ENCODE measurements at places on chromosomes 2 and 18.

DNA sequence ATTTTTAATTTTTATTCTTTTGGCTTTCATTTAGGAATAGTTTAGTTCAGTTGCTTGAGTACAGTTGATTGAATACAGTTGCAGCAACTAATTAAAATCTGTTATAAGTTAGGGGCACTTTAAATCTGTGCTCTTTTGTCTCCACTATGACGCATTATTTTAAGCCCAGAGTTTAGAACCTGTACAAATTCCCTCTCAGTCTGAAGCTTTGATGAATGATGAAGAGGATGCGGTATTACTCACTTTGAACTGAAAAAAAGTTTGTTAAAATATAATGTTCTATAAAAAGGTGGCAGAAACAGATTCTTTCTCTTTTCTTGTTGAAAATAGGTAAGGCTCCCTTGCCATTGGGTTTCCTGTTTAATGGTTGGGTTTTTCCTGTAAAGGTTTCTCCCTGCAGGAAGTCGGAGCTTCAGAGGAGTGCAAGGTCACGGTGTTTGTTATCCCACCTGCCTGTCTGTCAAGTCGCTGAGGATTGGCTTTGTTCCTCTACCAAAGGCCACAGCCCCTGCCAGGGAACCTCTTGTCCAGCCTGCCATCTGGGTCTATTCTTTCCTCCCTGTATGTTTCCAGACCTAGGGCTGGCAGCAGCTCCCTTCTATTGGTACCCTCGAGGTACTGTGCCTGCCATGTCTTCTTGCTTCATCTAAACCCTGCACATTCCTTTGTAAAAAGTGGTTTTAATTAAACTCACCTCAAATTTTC lies 43.8 kb upstream of the FN1 start:
- no peak for DNase-seq

DNA sequence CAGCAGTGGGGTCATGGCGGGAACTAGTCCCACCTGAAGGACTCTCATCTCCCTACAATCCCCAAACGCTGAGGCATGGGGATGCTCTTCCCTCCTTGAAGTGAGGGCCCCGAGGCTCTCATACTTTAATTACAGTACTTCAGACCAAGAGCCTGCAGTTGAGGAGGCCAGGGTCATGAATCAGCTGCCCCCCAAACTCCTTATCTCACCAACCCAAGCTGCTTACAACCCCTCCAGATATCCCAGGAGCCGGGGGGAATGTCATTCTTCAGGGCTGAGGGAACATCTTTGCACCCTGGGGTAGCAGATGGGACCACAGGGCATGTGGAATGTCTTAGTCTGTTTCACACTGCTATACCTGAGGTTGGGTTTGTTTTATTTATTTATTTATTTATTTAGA lies 2.8 kb upstream of the CAPN10 start:
- no peak for DNase-seq

- DNase-seq: no peak
These were observed 167.2 kb upstream of the REV1 start for GRCh38 chr2:99656994-99657393.

GRCh38 chr2:10792001-10792634 lies 20.5 kb downstream of the PDIA6 start:
- DNase-seq: no peak

GRCh38 chr2:45541450-45541849 lies 69.6 kb downstream of the SRBD1 start:
- DNase-seq: no peak

- DNase-seq: no peak
These were observed 912 bp upstream of the FBXO11 start for GRCh38 chr2:47907039-47907781.

DNA sequence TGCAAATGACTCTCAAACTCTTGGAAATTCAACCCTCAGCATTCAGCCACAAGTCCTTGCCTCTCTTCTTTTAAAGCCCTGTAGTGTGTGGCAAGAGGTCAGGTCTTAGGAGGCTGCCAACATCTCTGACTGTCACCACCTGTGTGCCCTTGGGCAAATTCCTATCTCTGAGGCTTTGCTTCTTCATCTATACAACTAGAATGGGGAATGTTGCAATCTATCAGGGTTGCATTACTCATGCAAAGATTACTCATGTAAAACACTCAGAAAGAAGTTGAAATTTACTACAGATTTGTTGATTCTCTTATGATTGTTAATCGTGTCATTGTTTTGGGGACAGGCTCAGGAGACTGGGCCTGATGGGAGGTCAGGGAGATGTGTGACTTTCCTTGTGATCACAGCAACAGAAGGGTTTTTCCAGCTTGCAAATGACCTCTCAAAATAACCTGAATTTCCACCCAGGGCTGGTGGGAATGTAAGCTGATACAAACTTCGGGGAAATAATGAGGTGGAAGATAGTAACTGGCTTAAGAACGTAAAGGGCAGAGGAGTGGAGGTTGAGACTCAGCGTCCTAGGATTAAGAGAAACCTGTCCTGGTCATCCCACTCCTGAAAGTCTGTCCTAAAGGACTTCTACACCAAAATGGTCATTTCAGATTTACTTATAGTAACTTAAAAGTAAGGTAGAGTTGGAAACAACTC lies 32.1 kb upstream of the SIGLEC15 start:
- DNase-seq: no peak

DNA sequence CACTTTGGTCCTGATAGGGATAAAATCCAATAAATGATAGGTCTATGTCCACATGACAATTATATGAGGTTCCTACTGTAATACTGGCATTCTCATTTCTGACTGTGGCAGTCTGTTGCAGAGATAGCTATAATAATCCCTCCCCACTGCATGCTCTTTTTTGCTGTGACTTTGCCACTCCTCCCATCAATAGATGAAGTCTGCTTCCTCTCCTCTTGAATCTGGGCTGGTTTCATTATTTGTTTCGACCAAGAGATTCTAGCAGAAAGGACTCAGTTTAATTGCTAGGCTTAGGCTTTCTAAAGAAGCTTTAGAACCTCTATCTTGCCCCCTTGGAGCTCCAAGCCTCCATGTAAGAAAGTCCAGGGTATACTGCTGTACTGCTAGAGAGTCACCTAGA lies 23.3 kb upstream of the CREB1 start:
- no peak for DNase-seq

DNA sequence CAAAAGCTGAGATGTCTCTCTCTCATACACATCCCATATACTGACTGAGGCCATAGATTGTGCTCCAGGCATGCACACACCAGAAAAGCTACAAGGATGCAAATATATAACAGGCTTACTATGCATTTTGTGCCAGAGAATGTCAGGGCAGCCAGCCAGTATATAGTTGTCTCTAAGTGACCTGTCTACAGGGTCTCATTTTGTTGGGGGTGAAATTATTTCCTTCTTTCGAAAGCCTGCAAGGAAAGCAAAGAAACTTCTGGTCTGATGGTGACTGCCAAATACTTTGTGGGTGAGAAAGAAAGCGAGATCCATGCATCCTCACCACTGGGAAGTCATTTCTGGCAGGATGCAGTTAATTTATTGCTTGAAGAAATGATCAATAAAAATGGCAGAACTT lies 70.2 kb downstream of the CDCA7 start:
- DNase-seq: no peak

- DNase-seq: no peak
These were observed 199.5 kb downstream of the TTC32 start for GRCh38 chr2:19702267-19702666.

GRCh38 chr18:31042406-31043181 lies at the start of gene DSC3:
Gene DSC3 (minus strand): TSS chr18:31042742. CDS start chr18:31042660, 82 bp downstream.
- no peak for DNase-seq

- DNase-seq: no peak
These were observed 14.7 kb upstream of the HOXD1 start for GRCh38 chr2:176173567-176174381.

GRCh38 chr2:33354981-33355380 lies 121.5 kb upstream of the RASGRP3 start:
- DNase-seq: no peak

- DNase-seq: no peak
These were observed 923.6 kb downstream of the CCDC85A start for GRCh38 chr2:57107353-57107752.

GRCh38 chr2:156457523-156458517 lies 21.6 kb downstream of the GPD2 start:
- DNase-seq: no peak

Measured in activated gamma-delta T cell treated with anti-CD3 and anti-CD28 coated beads, Interleukin-2, amount 50 U/mL, for 16 hours (primary cell).